Naive thymus-derived CD8-positive, alpha-beta T cell (primary cell): ENCODE measurements at places on chromosomes 4 and X. TPM values are rescaled to one million over a fixed set of nuclear protein-coding genes. Genes with fewer than 3 reads are reported as not detected.
A peak's percentile ranks its signal among the peaks of the same experiment; 100 is the strongest.

CCDC149 gene
- not detected for total RNA-seq

DNA sequence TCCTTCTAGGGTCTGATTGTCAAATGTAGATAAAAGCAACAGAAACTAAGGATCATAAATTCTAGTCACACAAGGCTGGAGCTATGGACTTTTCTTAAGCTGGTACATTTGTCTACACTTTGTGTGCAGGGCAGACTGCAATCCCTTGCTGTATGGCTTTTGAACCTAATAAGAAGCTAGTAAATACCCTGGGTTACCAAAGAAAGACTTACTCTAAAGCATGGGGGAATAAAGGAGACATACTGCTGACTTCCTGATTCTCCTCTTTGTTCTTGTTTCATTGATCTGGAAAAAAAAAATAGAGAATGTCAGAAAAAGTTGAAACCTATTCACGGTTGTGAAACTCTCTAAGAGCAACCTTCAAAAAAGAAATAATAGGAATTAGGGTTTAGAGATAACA lies 216.6 kb upstream of the TLL1 start:
- DNase-seq = no peak

TDO2 gene
- total RNA-seq = not detected

GRCh38 chr4:5524446-5525299 lies 183.7 kb downstream of the EVC2 start:
- DNase-seq = no peak

NKAP gene
- total RNA-seq = 17.1 TPM

GPR34 gene
- 0.52 TPM for total RNA-seq

DNA sequence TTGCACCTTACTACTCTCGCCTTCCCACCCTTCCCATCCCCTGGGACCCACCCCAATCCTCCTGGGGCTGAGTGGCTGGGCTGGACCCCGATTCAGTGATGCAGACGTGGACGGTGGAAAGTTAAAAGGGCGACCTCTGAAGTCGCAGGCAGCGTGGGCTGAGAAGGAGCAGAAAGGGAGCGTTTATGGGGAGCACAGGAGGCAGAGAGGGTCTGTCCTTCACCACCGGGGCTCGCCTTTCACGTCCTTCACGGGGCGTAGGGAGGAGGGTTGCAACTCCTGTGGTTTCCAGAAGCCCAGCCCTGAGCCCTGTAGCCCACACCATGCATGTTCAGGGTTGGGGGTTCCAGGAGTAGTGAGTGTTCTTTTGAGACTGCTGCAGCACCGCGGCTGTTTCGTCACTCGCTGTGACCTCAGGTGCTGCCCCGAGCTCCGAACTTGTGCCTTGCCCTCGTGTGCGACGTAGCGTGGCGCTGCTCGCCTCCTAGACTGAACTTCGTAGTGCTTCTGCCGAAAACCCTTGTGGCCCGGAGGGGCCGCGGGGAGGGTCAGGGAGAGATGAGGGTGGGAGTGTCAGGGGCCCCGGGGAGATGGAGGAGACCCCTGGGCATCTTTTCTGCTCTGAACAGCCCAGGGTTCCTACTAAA lies 1.6 kb downstream of the NHS start:
- DNase-seq = no peak

DNA sequence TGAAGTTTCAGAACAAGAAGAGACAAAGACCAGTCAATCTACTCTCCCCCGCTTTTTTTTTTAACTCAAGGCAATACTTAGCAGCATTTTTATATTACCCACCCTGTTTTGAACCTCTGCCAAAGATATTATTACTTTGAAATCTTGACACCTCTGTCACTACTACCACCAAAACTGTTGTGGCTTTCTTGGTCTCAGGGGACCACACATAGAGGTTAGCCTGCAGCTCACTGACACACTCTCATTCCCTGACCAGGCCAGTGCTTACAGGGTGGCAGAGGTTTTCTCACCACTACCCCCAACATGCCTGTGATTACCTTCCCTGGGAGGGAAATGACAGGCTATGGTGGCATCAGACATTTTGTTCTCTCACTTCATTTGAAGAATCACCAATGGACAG lies 137.4 kb upstream of the STIM2 start:
- DNase-seq = no peak

CFAP299 gene
- not detected for total RNA-seq

ASB11 gene
- not detected for total RNA-seq

GRCh38 chr4:6307891-6308290 lies 38.2 kb downstream of the WFS1 start:
- DNase-seq = no peak

NALF2 gene
- total RNA-seq = not detected

DNA sequence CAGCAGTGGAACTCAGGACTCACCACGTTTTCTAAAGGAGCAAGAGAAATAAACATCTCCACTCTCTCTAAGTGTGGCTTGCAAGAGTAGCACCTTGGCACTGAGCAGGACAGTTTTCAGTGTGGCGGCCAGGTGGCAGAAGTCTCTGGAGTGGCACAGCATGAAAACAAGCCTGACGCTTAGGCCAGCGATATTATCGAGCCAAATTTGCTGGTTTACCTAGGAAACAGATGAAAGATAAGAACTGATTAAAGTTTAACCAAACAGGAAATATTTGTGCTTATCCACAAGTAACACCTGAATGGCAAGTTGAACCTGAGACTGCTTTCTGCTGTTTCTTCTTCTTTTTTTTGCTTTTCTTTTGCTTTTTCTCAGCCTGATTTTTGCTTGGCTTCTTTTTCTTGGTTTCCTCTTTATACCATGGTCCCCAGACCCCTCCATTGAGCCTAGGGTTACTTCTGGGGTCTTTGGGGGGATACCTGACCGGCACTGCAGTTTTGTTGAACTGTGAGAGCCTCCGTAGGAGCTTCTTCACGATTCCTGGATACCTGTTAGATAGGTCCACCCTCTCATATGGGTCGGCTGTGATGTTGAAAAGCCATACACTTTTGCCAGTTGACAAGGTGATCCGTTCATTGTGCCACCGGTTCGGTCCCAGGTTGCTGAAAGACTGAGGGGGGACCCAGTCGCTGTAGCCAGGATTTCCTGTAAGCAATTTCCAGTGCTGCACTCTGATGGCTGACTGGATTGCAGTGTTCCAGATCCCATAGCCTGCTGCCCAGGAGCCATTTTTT lies 77.3 kb downstream of the ARSJ start:
- DNase-seq = peak; percentile 82

PPID gene
- total RNA-seq = 24.9 TPM

DNA sequence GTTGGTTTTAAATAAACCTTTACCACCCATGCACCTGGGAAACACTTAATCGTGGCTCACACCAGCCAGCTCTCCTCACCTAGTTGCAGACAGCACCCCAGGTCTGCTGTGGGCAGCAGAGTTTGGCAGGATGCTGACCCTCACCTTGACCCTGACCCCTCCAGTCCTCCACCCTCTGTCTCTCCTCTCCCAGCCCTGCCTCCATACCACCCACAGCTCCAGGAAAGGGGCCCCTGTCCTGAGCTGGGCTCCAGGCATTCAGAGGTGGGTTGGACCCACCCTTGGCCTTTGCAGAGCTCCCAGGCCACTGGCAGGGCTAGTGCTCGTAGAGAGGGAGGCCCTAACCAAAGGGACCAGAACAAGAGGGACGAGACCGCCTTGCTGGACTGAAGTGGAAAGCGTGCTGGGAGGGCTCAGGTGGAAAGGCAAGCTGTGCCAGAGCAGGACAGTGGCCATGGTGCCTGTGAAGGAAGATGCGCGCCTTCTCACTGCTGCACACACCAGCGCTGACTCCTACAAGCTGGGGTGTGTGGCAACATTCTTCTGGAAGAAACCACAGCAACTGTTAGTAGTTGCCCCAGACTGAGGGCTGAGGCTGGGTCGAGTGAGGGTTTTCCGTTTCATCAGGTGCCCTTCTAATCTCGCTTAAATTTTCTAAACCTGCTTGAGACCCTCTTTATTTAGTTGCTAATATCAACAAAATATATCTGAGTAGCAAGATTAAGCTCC lies 10.7 kb upstream of the S100P start:
- no peak for DNase-seq

GRCh38 chrX:133847340-133847994 lies 137.9 kb downstream of the GPC3 start:
- no peak for DNase-seq

BEX1 gene
- not detected for total RNA-seq

DNA sequence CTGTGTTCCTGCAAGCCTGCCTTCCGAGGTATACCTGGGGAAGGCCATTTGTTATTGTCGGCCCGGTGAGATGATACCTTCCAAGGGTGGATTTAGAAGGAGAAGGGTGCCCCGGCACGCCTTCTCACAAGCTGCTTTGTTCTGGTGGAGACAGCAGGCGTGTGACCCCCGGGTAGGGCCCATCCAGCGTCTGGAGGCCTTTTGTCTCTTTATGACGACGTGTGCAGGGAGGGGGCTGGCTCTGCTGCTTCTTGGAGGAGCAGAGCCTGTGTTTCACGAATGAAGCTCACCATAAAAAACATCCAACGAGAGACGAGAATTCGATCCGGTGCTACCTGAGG lies 45.3 kb downstream of the SHOX start:
- DNase-seq = no peak

TLL1 gene
- total RNA-seq = not detected

- DNase-seq = no peak
Observed at GRCh38 chr4:14308229-14308651, 680.7 kb upstream of the BOD1L1 start.

DNA sequence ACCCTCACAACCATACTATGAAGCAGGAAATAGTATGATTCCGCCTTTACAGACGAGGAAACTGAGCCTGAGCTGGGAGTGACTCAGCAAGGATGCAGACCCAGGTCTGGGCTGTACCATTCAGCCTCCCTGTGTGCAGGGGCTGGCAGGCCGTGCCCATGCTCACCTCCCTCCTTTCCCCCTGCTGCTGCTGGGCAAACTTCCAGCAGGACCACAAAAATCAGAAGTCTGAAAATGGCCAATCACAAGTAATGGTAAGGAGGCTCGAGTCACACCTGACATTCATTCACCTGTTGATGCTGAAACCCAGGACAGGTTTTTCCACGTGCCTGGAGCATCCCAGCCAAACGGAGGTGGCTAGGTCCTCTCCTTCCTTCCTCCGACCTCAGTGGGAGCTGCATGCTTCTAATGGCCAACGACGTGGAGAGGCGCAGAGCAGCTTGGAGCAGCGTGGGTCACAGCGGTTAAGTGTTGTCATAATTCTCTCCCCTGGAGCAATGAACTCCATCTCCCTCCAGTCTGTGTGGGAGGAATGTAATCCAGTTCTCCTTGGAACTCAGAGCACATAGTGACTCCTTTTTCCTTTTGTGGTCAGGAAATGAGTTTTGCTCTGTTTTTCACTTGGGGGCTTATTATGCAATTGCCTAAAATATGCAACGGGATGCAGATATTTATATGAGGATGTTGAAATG lies 371.7 kb downstream of the BCOR start:
- DNase-seq = no peak

GPR82 gene
- not detected for total RNA-seq

GEMIN8 gene
- 10.2 TPM for total RNA-seq

DNA sequence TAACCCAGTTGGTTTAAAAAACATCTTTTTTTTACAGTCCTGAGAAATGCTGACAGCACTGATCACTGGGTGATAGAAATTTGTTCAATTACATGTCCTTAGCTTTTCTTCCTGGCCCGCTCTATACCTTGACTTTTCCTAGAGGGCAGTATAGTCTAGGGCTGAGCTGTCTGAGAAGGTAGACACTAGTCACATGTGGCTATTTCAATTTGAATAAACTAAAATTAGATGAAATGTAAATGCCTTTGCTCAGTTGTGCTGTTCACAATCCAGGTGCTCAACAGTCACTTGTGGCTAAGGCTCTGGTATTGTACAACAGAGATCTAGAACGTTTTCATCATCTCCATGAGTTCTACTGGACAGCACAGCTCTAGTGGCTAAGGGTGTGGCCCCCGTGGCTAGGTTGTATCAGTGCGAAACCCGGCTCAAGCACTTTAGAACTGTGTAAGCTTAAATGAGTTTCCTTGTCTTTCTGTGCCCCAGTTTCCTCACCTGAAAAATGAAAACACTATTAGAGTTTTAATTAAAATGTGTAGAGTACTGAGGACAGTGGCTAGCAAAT lies 111.6 kb upstream of the WDR17 start:
- DNase-seq = no peak

SPANXB1 gene
- total RNA-seq = not detected

ADGRG2 gene
- not detected for total RNA-seq

DNA sequence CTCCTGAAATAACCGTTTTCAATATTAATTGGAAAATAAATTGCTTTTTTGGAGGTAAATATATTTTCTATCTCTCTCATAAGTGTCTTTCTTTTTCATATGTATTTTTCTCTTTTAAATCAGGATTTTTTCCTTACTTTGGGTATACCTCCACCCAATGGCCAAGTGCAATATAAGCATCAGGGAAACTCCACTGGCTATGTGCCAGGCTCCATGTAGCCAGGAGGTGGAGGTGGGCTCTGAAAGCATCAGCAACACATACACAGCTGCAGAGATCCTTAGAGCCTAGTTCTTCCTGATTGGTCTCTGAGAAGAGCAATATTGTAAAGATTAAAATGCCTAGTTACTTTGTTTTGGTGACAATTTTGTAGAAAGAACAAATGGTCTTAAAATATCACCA lies 3.4 kb downstream of the GABRA2 start:
- no peak for DNase-seq

DNA sequence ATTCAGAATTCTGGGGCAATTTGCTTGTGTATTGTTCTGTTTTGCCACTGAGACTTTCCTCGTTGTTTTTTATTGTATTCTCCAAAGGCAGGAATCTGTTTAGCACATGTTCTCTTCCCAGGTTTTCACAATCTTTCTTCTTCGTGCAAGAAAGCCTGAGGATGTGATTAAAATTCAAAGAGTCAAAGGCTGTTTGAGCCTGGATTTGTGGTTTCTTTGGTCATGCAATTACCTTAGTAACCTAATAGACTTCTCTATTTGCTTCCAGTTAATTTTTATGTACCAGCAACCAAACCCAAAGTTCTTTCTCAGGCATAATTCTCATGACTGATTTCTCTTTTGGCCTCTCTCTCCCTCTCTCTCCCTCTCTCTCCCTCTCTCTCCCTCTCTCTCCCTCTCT lies 1420.1 kb upstream of the TENM3 start:
- no peak for DNase-seq

ZBTB49 gene
- total RNA-seq = 12.0 TPM

H2BW2 gene
- not detected for total RNA-seq

GRCh38 chrX:110159865-110160264 lies 157.0 kb downstream of the TMEM164 start:
- no peak for DNase-seq

KLF8 gene
- total RNA-seq = 2.1 TPM

DNA sequence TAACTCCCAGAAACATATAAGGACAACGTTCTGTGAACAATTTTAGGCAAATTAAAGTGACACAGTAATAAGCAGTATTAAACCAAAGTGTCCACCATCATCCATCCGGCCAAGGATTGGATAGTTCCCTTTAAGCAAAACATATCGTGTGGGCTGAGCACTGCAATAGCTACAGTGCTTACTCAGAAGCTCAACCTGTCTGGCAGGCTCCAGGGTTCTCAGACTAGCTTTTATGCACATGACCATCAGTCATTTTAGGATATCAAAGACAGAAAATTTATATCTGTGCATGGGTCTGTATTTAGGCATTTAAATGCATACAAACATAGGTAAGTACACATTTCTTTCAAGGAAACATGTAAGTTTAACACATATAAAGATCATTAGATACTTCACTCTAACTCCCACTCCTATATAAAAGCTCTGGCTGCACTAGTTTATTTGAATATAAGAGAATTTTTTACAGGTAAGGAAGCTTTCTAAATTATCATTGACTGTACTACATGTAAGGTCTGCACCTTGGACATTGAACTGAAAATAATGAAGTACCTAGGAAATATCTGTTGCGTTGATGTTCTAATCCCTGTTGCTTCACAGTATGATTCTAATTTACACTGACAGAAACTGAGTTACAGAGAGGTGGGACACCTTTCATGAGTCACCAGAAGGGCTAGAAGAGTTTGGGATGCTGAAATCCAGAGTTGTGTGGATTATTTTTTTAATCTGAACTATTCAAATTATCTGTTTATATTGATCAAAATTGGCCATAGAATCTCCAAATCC lies 67.6 kb downstream of the ELOVL6 start:
- DNase-seq = no peak

PAGE5 gene
- not detected for total RNA-seq
